ENCODE measurements at places on chromosomes 12 and 14. TPM values are rescaled to one million over a fixed set of nuclear protein-coding genes. Genes with fewer than 3 reads are reported as not detected.

- H3K4me3 ChIP-seq, result no peak overlapping the region
- H3K27me3 ChIP-seq, result no peaks in the 10 kb centered on the region
- no peaks in the 10 kb centered on the region for H3K36me3 ChIP-seq
- no peaks in the 10 kb centered on the region for H3K4me1 ChIP-seq
- H3K27ac ChIP-seq, result no peak overlapping the region
These were observed 21.7 kb downstream of the TC2N start for GRCh38 chr14:91845652-91846051.

- peaks cover 60% of the 10 kb centered on the region for H3K27me3 ChIP-seq
- peaks cover 5% of the 10 kb centered on the region for H3K4me1 ChIP-seq
- no peaks in the 10 kb centered on the region for H3K36me3 ChIP-seq
- peak overlapping the region; percentile 11 for H3K4me3 ChIP-seq
These were observed 1.3 kb downstream of the NKX2-8 start for GRCh38 chr14:36580856-36581831.

DNA sequence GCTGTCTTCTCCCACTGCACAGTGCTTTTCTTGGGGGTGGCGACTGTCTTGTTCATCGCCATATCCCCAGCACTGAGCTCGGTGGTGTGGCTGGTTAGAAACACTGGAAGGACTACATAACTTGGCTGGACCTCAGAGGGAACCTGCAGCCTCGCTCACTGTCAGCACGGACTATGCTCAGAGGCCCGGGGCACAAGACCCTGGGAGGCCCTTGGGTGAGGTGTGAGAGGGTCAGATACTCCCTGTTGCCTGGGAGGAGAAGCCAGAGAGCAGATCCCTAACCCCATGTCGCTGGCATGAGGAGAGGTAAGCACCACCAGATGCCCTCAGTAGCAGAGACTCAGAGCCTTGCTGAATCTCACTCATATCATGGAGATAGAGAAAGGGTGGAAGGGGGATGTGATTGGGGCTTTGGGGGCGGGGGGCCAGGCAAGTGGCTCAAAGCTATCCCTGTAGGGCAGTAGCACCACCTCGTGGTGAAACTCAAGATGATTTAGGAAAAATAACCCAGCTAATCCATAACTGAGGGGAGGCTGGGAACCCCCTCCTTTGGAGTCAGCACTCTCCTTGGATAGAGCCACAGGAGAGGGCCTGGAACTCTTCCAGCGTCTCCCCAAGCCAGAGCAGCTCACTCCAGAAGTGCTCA is 18.7 kb upstream of the HDAC7 start:
- peak; percentile 41 for DNase-seq
- H3K4me3 ChIP-seq, result no peak overlapping the region
- no peaks in the 10 kb centered on the region for H3K27me3 ChIP-seq
- no peaks in the 10 kb centered on the region for H3K36me3 ChIP-seq
- no peaks in the 10 kb centered on the region for H3K4me1 ChIP-seq
- no peak overlapping the region for H3K27ac ChIP-seq

GRCh38 chr14:105927096-105928060 is 401.0 kb downstream of the TMEM121 start:
- DNase-seq, result no peak
- H3K27ac ChIP-seq, result no peak overlapping the region
- H3K27me3 ChIP-seq, result no peaks in the 10 kb centered on the region
- no peaks in the 10 kb centered on the region for H3K36me3 ChIP-seq
- no peaks in the 10 kb centered on the region for H3K4me1 ChIP-seq

DNA sequence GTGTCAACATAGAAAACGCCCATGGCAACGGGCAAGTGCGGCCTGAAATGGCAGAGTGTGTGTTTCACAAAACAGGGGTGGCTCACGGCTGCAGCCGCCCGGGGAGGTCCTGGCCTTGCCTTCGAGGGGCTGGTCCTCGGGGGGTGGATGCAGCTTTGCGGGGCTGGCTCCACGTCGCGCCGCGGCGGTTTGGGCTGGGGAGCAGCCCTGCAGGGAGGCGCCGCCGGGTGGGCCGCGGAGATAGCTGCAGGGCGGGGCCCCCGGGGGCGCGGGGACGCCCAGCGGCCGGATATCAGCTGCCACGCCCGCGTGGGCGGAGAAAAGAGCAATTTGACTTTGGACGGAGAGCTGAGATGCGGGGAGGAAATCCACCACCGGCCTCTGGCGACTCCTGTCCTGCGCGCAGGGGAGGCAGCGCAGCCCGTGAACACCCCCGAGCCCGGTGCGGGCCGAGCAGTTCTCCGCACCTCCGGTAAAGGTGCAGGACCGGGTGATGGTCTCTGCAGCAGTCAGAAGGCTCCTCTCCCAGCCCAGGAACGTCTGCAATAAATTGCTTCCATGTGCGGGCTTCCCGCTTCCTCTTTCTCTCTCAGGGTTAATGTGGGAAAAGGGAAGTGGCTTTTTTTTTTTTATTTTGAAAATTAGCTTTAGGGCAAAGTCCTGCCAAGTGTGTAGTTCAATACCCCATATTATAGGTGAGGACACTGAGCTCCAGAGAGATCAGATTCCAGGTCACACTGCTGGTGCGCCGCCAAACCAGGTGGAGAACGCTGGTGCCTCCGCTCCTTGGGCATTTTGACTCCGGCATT is 110.5 kb downstream of the ARF6 start:
- peak overlapping the region; percentile 38 for H3K4me3 ChIP-seq
- no peaks in the 10 kb centered on the region for H3K36me3 ChIP-seq
- H3K4me1 ChIP-seq, result peaks cover 39% of the 10 kb centered on the region
- no peak overlapping the region for H3K27ac ChIP-seq
- no peaks in the 10 kb centered on the region for H3K27me3 ChIP-seq

DNA sequence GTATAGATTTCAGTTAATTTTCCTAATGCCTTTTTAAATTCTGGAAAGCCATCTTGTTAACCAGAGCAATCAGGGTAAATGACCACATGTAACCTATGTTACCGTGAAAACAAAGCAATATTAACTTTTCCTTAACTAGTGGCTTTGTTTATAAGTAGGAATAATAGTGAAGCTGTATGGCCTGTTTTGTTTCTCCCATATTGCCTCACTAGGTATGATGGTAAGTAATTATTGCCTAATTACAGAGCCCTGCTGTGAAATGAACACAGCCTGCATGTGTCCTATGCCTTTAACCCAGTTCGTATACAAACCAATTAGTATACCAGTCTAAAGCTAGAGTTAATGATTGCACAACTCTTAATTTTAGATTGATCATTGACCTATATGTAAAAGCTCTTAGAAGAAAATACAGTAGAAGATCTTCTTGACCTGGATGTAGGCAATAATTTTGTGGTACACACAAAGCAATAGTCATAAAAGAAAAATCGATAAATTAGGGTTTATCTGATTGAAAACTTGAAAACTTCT is 249.9 kb downstream of the CCDC91 start:
- DNase-seq, result no peak
- no peaks in the 10 kb centered on the region for H3K27me3 ChIP-seq
- no peaks in the 10 kb centered on the region for H3K36me3 ChIP-seq
- no peaks in the 10 kb centered on the region for H3K4me1 ChIP-seq

DNA sequence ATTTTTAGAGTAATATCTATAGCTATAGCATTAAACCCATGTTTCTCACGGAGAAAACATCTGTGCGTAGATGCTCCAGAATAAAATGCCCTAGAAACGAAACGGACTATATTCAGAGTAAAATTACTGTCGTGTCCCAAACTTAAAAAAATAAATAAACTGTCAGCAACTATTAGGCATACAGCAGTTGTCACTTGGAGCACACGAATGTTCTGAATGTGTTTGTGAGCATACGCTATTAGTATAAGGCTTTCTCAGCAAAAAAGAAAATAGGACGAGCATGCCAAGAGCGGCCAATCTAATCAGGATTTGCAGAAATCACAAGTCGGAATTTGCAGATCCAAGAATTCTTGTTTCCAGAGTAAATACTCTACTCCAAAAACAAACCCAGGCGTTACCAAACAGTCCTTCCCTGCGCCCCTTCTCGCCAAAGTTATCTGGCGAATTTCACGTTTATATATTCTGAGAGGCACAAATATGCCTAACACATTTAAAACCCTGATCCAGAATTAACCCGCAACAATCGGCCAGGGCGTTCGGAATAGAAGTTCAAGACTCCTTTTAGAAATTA is 836 bp downstream of the PTPN21 start:
- peaks cover 34% of the 10 kb centered on the region for H3K4me1 ChIP-seq
- H3K36me3 ChIP-seq, result peaks cover under 1% of the 10 kb centered on the region
- peak overlapping the region; percentile 78 for H3K27ac ChIP-seq
- H3K27me3 ChIP-seq, result no peaks in the 10 kb centered on the region
- H3K4me3 ChIP-seq, result peak overlapping the region; percentile 100

GRCh38 chr12:32273712-32274111 is 125.6 kb upstream of the FGD4 start:
- no peaks in the 10 kb centered on the region for H3K27me3 ChIP-seq
- no peak overlapping the region for H3K4me3 ChIP-seq
- H3K27ac ChIP-seq, result no peak overlapping the region
- no peaks in the 10 kb centered on the region for H3K36me3 ChIP-seq

- no peaks in the 10 kb centered on the region for H3K27me3 ChIP-seq
- no peak overlapping the region for H3K4me3 ChIP-seq
- no peak for DNase-seq
- H3K4me1 ChIP-seq, result no peaks in the 10 kb centered on the region
- peaks cover 2% of the 10 kb centered on the region for H3K36me3 ChIP-seq
- no peak overlapping the region for H3K27ac ChIP-seq
These were observed 21.6 kb downstream of the TGFB3 start for GRCh38 chr14:75960231-75960630.

- no peak overlapping the region for H3K27ac ChIP-seq
- peak; percentile 33 for DNase-seq
- H3K27me3 ChIP-seq, result no peaks in the 10 kb centered on the region
- no peaks in the 10 kb centered on the region for H3K36me3 ChIP-seq
- peaks cover 35% of the 10 kb centered on the region for H3K4me1 ChIP-seq
These were observed 107.4 kb upstream of the MED13L start for GRCh38 chr12:116384691-116385485.

DNA sequence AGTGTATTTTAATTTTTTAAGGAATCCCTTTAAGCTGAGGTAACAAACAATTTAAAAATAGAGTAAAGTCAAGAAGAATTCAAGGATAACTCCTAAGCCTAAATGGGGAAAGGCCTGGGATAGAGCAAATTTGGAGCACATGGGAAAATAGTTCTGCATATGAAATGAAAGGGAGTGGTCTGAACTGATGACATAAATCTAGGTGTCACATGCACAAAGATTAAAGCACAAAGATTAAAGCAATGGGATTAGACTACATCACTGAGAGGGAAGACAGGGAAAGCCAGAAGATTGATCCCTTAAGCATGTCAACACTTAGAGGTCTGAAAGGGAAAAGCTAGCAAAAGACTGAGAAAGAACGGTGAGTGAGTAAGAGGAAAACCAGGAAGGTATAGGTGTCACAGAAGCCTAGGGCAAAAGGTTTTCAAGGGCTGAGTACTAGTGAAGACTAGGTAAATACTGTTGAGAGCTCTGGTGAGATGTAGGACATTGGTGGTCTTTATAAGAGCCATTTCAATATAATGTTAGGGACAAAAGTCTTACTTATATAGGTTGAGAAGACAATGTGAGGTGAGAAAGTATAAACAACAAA is 59.6 kb downstream of the SEC23A start:
- no peaks in the 10 kb centered on the region for H3K27me3 ChIP-seq
- peaks cover 41% of the 10 kb centered on the region for H3K36me3 ChIP-seq
- H3K4me1 ChIP-seq, result no peaks in the 10 kb centered on the region
- no peak for DNase-seq
- H3K4me3 ChIP-seq, result no peak overlapping the region

- no peak overlapping the region for H3K4me3 ChIP-seq
- H3K27ac ChIP-seq, result no peak overlapping the region
- H3K4me1 ChIP-seq, result no peaks in the 10 kb centered on the region
- no peak for DNase-seq
- H3K36me3 ChIP-seq, result no peaks in the 10 kb centered on the region
These were observed 908.6 kb upstream of the MDGA2 start for GRCh38 chr14:48584031-48584430.

- H3K4me3 ChIP-seq, result no peak overlapping the region
- peaks cover 62% of the 10 kb centered on the region for H3K27me3 ChIP-seq
- DNase-seq, result no peak
- peaks cover 7% of the 10 kb centered on the region for H3K4me1 ChIP-seq
- no peak overlapping the region for H3K27ac ChIP-seq
These were observed 756 bp downstream of the LGR5 start for GRCh38 chr12:71440345-71440762.

GRCh38 chr12:30774599-30774998 is 19.8 kb upstream of the CAPRIN2 start:
- no peak overlapping the region for H3K4me3 ChIP-seq
- H3K27me3 ChIP-seq, result no peaks in the 10 kb centered on the region
- H3K27ac ChIP-seq, result no peak overlapping the region

- no peaks in the 10 kb centered on the region for H3K4me1 ChIP-seq
- DNase-seq, result no peak
- no peak overlapping the region for H3K4me3 ChIP-seq
- no peaks in the 10 kb centered on the region for H3K27me3 ChIP-seq
These were observed 3.9 kb upstream of the ENDOU start for GRCh38 chr12:47729233-47729632.

DNA sequence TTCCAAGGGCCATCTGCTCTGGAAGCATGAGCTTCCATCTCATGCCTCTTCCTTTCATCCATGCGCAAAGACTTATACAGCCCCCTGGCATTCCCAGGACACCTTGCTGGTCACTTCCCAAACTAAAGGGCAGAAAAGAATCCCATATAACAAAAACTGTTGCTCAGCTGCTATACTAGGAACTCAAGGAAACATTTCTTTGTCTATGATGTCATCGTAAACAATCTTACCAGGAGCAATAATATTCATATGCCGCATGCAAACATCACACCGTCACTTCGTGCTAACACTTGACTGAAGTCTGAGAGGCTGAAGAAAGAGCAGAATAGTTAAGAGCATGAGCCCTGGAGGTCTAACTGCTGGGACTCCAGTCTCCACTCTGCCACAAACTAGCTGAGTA is 50.5 kb upstream of the CDKN3 start:
- no peaks in the 10 kb centered on the region for H3K36me3 ChIP-seq
- H3K27ac ChIP-seq, result no peak overlapping the region
- no peak overlapping the region for H3K4me3 ChIP-seq

GRCh38 chr14:58829594-58829993 is 191.8 kb downstream of the DACT1 start:
- no peaks in the 10 kb centered on the region for H3K36me3 ChIP-seq
- H3K4me1 ChIP-seq, result peaks cover 4% of the 10 kb centered on the region
- H3K27ac ChIP-seq, result no peak overlapping the region
- no peak for DNase-seq
- no peak overlapping the region for H3K4me3 ChIP-seq
- no peaks in the 10 kb centered on the region for H3K27me3 ChIP-seq

CDK2 gene
- total RNA-seq, result 69.8 TPM

TAS2R14 gene
- total RNA-seq, result 3.0 TPM

GDF3 gene
- total RNA-seq, result 4.1 TPM

RNF212B gene
- not detected for total RNA-seq

TAS2R8 gene
- total RNA-seq, result not detected

Data from endothelial cell of umbilical vein (primary cell).